ENCODE measurements at places on chromosomes 1 and 21. TPM values are rescaled to one million over a fixed set of nuclear protein-coding genes. Genes with fewer than 3 reads are reported as not detected.

- no peak for DNase-seq
Observed at GRCh38 chr1:162373541-162374260, 3.0 kb downstream of the SPATA46 start.

GRCh38 chr1:216820345-216820744 lies 97.1 kb upstream of the ESRRG start:
- no peak for DNase-seq

DNA sequence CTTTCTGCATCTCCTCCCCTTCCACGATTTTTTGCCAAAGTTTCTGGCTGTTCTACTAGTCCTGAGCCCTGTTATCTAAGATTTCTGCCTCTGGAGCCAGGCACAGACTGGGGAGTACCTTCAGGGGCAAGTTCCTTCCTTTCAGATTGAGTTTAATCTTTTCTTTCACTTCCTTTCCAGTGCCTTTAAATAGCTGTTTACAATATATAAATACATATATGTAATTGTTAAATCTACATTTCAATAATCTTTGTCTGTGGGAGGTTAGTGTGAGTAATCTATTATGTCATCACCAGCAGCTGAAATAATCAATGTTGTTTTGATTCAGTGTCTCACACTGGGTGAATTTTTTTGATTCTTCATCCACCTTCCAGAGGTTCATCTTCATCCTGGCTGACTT lies 31.8 kb downstream of the DIPK1A start:
- DNase-seq = no peak

DNA sequence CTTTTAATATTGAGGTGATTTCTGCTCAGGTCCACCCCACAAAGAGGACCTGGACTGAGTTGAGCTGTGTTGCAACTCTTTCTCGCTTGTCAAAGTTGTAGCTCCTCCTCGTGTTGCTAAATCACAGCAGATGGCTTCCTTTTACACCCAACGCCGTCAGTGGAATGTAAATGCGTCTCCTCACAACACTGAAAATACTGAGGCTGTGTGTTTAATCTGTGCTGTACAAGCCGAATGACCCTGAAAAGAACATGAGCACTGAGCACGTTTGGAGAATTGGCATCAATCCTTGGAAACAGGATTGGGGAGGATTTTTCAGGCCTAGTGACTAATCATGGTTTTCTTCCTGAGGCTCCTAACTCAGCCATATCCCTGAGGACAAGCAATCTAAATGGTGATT lies 196.0 kb downstream of the CRB1 start:
- DNase-seq = no peak

DNA sequence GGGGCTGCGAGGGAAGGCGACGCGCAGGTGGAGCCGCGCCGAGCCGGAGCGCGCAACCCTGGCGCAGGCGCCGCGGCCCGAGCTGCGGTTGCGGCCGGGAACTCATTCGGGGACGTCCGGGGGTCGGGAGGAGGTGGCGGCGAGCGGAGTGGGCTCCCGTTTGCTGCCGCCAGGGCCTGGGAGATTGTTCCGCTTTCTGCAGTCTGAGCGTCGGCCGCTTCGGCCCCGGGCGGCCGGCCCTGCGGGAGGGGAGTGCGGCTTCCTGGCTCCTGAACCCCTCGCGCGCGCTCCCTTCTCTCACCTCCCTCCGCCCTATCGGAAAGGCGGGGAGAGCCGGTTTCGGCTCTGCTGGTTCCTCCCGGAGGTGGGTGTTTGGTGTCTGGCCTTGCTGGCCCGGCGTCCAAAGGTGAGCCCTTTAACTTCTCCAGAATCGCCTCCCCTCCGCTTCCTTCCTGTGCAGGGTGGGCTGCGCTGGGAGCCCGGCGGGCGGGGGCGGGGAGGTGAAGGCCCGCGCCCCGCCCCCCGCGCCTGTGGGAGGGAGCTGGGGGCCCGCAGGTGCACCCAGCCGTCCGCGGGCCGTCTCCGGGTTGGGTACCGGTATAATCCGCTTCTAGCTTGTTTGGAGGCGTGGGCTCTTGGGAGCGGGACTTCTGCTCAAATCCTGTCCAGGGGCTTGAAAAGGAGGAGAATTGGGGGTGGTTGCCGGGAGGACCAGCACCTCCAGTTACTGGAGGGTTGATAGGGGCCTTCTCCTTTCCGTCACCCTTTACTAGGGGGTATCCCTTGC lies 683 bp downstream of the LRRC8D start:
- peak; percentile 65 for DNase-seq

GRCh38 chr1:53286955-53287354 lies 40.9 kb downstream of the LRP8 start:
- no peak for DNase-seq

GRCh38 chr21:24163539-24163938 lies 1443.7 kb downstream of the MRPL39 start:
- no peak for DNase-seq

DNA sequence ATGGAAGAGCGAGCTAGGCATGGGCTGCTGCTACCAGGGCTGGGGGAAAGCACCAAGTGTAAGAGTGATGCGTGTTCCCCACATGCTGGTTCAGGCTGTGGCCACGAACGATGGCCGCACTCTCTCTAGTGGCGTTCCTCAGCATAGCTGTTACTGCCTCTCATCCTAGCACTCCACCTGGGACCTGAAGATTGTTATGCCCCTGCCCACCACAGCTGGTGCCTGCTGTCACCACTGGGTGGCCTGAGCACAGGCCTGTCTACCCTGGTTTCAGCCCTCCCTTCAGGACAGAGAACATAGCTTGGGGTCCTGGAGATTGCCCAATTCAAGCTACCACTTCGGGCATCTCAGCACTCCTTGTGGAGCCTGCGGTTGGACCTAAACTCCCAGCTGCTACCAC lies 80.1 kb upstream of the PDC start:
- DNase-seq = no peak

CD84 gene
- total RNA-seq = 135 TPM

- no peak for DNase-seq
Observed at GRCh38 chr1:116694524-116694923, 27.0 kb upstream of the IGSF3 start.

C1orf87 gene
- not detected for total RNA-seq

LCE1F gene
- total RNA-seq = not detected

All from CD4-positive, CD25-positive, alpha-beta regulatory T cell (primary cell).